Activated CD4-positive, alpha-beta T cell treated with anti-CD3 and anti-CD28 coated beads, Interleukin-2, Interleukin-4, amounts not matched to agents 100 ng/mL and 50 ng/mL, durations not matched to agents 16 hours and 8 hours (primary cell): ENCODE measurements at places on chromosomes 4 and X.

DNA sequence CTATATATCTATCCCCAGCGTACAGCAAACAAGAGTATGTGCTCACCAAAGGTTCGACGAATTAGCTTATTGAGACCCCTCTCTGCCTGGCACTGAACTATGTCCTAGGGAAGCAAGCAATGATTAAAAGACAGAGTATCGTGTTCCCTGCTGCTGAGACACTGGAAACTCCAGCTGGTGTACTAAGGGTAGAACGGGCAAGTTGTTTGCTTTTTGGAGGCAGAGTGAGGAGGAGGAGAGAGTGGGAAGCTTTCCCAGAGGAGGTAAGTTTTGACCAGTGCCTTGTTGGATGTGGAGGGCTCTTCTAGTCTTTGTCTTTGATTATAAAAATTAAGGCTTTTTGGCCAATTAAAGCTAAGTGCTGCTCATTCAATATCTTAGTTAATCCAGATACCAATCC, 61.7 kb downstream of the PJA1 start:
- DNase-seq, result no peak

- no peak for DNase-seq
These were observed 6.6 kb downstream of the CCDC110 start for GRCh38 chr4:185464887-185465286.

DNA sequence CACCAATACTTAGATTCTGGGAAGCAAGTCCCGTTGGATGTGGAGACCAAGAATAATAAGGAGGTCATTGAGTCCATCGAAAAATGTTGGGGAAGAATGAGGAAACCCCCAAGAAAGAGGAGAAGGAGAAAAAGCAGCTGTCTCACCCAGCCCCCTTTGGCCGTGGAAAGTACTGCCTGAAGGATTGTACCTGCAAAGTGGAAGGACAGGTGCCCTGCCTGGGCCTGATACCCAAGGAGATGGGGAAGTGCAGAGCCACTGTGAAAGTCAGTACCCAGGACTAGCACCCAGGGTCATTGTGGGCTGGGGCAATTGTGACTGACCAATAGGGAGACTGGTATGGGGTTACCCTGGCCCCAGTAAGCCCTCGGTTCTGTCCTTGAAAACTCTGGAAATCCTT, 13.8 kb upstream of the CFAP299 start:
- no peak for DNase-seq

- no peak for DNase-seq
These were observed 33.4 kb downstream of the PJA1 start for GRCh38 chrX:69131886-69132285.

DNA sequence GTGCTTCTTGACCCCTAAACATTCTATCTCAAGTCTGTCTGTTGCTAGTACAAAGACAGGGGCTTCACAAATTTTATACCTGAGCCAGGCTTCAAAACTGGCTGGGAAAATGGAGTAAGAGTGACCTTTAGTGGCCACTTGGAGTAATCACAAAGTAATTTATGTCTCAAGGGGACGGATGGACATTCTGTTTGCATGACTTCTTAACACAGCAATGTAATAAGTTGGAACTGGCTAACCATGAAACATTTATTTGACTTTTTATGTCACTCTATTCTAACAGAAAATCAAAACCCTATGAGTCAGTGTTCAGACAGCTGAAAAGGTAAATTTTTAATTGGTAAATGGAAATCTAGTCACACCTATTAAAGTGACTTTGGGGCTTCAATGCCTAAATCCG, 600.6 kb downstream of the ANKRD50 start:
- no peak for DNase-seq
